ENCODE measurements at places on chromosomes 4 and X.

DNA sequence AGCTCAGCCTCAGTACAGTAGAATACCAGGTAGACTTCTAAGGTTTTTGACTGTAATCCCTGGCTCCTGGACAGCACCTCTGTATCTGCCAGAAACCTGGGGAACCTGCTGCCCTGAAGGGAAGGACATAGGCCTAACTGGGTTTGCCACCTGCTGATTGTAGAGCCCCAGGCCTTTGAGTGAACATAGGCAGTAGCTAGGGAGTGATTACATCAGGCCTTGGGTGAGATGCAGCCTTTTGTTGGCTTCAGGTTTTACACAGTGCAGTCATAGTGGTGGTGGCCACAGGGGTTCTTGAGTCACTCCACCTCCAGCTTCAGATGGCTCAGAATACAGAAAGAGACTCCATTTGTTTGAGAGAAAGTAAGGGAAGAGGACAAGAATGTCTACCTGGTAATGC is 19.3 kb downstream of the IQCM start:
- DNase-seq = no peak

DNA sequence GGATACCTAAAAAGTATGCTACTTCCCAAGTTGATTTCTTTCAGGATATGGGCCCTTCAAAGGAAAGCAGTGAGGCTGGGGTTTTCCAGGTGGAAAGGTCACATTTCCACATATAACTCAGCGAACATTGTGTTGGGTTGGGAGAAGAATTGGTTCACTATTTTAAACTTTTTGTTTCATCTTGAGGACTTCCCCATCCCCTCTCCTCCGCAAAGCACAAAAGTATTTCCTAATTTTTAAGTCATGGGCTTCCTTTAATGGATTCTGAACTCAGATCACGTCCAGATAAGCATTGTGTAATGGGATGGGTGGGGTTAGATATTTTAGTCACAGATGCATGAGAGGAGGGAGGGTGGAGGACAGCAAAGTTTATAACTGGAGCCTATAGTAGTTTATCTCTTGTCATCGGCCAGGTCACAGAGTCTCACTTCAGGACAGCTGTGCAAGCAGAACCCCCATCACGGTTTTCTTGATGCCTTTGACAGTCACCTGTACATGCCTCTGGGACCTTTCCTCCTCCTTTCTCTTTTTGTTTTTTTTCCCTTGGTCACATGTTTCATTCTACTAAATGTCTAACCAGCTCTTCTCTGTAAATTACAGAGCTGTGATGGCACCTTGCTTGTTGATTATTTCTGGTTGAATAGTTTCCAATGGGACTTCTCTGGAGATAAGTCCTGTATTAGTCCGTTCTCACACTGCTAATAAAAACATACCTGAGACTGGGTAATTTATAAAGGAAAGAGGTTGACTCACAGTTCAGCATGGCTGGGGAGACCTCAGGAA is 115.4 kb downstream of the PTTG2 start:
- DNase-seq = no peak

DNA sequence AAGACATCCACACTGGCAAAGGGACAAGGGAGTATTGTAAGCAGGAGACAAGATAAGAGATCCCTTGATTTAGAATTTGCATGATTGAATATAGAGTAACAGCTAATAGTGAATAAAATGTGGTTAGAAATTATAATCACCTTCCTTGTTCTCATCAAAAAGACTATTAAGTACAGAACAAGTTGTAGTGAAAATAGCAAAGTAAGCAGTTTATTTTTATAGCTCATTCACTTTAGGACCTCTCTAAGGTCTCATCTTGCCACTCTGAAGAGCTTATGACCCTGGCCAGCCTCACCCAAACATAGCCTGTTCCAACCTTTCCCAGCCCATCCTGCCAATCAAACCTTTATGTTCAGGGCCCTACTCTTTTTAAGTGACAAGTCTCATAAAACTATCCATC is 30.6 kb downstream of the MID2 start:
- no peak for DNase-seq

DNA sequence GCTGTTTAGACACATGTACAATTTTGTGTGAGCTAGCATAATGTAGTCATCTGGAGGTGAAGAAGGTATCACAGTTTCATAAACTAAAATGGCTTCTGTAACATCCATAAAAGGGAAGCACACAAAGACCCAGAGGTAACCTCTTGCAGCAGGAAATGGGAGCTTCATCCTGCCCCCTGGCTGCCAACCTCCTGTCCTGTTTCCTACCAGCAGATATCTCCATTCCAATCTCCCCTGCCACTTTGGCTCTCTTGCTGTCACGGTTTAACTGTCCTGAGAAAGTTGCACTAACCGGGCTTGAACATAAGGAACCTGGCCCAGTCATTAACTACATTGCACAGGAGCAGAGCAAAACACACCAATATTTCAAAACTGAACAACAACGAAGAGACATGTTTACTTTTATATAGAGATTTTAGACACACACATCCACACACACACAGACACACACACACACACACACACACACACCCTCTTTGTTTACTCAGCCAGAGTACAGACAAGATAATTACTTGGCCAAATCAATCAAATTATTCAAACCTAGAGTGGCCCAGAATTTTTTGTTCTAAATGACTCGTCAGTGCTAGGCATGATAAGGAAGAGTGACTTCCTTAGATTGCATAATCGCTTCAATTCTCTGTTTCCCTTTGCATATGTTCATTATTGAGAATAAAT is 24.2 kb downstream of the MID2 start:
- no peak for DNase-seq

DNA sequence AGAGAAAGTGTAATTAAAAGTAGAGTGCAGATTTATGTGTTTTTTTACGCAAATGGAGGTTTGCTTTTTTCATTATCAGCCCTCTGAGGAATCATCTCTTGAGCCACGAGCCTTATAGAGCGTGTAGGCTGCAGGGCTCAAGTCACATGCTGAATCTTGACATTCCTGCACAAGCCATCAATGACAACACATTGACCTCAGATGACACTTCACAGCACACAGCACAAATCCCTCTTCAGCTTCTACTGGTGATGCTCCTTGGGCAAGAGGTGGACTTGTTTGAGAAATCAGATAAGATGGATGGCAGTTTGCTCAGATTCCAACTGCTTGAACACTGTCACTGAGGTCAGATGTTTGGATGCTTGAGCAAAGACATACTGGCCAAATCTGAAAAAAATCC is 250.6 kb downstream of the SNCA start:
- DNase-seq = no peak

DNA sequence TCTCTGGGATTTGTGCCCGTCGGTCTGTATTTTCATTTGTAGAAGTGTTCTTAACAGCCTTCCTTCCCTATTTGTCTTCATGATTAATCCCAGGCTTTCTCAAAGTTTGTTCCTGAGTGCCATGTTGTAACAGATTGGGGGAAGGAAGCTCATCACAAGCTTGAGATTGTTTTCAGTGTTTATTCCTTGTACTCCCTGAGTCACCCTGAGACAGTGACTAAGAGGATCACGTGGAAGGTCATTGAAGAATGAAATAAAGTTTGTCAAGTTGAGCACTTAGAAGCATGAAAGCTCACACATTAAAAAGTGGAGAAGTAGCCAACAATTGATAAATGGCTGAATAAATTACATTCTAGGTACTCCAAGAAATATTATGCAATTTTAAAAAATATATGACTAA is 153.5 kb upstream of the FAM241A start:
- no peak for DNase-seq

DNA sequence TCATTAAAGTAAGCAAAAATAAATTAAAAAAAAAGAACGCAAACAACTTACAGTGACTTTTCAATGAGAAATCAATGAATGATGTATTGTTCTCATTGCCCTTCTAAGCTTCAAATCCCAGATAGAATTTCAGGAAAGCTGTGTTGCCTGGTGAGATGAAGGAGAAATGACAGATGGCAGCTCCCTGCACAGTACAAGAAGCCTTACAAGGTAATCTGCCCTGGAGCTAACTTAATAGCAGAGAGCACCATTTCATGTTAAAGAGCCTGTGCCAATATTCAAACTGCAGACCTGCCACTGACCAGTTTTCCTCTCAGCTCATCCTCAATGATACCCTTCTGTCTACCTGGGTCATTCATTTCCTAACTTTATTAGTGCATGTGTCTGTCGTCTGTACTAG is 54.0 kb downstream of the GC start:
- DNase-seq = no peak

DNA sequence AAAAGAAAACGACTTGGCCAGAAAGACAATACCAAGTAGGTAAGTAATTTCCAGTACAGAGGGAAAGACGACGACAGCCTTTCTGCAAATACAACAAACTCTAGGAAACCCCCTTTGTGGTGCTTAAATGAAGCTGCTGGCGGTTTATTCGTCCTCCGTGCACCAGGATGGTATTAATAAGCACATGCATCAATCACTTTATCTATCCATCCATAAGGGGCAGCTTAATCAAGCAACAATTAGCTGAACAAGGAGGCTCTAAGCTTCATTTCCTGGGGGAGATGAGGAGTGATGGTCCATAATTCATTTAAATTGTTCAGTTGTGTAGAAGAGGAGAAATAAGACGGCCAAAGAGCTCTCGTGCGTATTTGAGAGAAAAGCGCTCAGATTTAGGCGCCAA is 26.2 kb downstream of the IRF2 start:
- DNase-seq = no peak

- DNase-seq = no peak
Measured at GRCh38 chr4:120158841-120159463, 92.3 kb upstream of the MAD2L1 start.

- no peak for DNase-seq
Measured at GRCh38 chr4:124018383-124019317, 622.1 kb downstream of the SPRY1 start.

DNA sequence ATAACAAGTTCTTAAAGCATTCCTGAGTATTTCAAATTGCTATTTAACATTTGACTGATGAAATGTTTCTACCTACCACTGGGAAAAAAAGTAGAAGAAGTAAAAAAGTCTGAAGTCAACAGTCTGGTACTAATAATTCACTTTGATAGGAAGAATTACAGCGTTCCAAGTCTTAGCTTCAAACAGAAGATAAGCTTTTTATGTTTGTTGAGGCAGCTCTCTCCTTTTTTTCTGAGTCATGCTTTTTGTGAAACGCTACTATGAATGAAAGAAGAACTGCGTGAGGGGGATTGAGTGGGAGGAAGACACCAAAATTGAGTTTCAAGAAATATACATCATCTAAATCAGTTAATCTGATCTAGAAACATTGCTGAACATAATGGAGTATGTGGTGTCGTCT is 13.0 kb upstream of the KDR start:
- DNase-seq = no peak

DNA sequence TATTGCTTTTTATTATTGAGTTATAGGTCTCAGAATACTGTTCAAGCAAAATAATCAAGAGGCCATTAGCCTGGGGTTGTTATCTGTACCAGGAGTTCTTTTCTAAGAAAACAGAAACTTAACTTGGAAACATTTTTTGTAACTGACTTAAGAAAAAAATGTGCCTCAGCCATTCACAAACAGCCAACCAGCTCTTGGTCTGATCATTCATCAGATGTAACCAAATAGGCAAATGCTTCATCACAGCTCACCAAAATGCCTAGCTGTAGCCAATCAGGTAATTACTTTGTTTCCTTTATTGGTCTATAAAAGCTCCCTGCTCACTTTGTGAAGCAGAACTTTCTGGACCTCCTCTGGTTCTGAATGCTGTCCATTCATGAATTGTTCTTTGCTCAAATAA is 387.7 kb downstream of the FAT4 start:
- no peak for DNase-seq

DNA sequence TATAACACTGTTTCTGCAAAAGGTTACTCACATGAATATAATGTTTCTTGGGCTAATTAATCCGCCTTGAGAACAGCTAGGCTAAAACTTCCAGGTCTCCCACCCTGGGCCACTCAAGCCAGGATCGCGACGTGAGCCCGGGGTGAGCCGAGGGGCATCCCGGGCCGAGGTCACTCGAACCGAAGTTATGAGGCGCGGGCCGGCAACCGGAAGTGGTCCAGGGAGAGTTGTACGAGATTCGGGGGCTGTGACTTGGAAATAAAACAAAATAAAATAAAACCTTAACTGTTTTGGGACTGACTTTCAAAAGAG is 317 bp downstream of the CMC4 start:
- no peak for DNase-seq

DNA sequence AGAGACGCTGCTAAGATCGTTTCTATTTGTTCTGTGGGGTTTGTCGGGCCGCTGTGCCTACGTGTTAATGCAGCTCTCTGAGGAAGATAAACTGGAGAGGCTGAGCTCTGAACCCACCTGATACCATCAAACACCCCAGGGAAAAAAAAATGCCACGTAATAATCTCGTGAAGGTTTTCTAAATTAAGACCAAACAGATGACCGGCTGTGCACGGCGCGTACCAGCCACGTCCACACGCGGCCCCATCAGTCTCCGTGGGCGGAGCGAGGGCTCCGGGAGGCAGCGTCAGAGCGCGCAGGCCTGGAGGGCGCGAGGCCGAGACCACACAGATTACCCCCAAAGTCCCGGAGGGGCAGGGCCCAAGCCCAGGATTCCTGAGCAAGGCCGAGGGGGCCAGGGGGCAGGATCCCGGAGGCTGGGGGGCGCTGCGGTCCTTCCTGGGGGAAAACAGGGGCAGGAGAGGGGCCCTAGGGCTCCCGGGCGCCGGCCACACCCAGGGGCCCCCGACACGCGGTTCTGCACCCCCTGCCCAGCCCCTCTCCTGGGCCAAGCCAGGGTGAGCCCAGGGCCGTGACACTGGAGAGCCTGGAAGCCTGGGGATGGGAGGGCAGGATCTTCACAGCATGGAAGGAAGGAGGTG is 91.9 kb downstream of the FAM53A start:
- DNase-seq = no peak

DNA sequence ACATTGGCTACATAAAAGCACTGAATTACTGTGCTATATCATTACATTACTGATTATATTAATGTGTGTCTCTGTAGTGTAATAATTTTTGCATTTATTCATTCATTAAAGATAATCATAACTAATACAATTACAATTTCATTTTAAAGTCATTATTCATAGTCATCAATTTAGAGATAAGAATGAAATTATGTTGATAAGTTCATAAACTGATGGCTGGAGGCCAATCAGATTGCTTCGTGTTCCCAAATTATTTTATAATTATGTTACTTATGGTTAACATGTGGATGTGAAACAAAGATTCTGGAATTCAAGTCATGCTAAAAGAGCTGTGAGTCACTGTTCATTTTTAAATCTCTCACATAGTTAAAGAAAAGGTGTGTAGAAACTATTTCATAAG is 223.4 kb upstream of the HAND2 start:
- no peak for DNase-seq

DNA sequence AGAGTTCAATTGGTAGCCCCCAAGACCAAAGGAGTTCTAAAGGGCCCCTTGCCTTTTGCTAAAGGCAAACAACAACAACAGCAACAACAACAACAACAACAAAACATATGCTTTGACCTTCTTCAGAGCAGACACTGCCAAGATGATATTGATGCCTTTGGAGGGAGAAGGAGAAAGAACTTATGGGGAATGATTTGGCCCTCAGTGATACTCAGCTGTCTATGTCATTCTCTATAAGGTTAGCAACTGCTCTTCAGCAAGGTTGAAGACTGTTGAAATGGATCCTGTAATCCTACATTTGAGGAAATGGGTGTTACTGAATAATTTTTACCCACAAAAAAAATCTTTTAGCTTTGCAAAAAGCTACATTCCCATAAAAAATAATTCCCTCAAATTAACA is 72.5 kb downstream of the PRPS1 start:
- DNase-seq = no peak

- no peak for DNase-seq
Measured at GRCh38 chrX:275967-276580, 5.1 kb upstream of the PLCXD1 start.
